ENCODE measurements at places on chromosomes 5 and 9.

GRCh38 chr5:59420596-59420995 lies 472.9 kb downstream of the PDE4D start:
- no peak for DNase-seq

DNA sequence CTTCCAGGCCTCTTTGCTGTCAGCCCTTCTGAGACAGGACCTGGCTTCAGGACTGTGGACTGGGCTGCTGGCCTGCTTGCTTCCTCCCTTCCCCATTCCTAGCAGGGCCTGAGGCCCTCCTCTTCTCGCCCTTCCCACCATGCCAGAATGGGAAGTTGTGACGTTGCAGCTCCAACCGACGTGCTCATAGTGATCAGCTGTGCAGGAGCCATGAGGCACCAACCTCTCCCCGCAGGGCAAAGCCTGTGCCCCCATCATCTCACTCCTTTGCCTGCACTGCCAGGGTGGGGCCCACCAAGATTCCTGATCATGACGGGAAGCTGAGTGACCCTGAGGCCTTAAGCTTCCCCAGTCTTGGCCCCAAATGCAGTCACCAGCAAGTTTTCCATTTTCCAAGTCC lies 45.1 kb upstream of the GARNL3 start:
- no peak for DNase-seq

- DNase-seq, result no peak
These were observed 14.2 kb downstream of the KLF9 start for GRCh38 chr9:70400107-70400892.

DNA sequence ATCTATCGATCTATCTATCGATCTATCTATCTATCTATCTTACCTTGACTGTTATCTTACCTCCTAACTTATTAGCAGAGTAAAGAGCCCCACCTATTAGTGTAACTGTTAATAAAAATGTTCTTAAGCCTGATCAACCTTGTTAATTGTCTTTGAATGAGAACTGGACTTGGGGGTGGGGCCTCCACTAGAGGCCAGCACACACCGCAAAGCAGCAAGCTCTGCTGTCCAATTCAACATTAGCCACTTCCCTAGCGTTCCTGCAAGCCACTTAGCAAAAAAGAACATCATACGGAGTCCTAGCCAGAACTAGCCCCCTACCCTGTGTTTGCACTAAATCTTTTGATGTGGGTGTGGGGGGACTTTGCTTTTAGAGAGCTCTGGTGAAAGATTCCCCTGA lies 515.8 kb downstream of the KDM4C start:
- DNase-seq, result no peak

GRCh38 chr5:18653216-18653752 lies 1019.0 kb downstream of the TAF11L14 start:
- DNase-seq, result no peak

DNA sequence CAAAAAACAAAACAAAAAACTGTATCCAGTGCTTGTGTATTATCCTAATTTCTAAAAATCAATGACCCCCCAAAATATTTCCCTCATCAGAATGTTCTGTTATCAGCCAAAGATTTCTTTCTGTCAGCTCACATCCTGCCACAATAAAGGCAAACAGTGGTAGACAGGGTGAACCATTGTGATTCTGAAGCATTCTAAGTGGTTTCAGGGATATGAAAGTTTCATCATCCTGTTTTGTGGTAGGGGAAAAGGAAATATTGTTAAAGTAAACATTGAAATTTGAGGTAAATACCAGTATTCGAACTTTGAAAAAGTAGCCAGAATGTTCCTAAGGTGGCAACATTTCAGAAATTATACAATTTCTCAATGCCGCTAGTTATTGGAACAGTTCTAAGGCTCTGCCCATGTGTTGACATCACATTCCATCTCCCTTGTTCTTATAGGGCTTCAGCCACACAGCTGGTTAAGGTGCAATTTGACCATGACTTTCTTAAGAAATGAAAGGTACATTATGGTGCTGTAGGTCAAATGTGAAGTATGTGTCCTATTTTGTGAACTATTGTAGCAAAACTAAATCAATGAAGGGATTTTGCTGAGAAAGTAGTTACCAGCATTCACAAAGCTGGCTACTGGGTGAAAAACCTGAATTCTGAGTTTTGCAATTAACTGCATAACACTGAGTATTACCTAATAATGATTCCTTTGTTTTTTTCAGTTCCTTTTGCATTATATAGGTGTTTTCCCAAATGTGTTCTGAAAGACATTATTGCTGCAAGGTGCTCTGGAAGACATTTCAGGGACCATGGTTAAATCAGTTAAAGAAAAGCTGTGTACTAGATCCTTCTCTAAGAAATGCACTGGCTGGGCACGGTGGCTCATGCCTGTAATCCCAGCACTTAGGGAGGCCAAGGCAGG lies 107.6 kb upstream of the RASGRF2 start:
- DNase-seq, result no peak

DNA sequence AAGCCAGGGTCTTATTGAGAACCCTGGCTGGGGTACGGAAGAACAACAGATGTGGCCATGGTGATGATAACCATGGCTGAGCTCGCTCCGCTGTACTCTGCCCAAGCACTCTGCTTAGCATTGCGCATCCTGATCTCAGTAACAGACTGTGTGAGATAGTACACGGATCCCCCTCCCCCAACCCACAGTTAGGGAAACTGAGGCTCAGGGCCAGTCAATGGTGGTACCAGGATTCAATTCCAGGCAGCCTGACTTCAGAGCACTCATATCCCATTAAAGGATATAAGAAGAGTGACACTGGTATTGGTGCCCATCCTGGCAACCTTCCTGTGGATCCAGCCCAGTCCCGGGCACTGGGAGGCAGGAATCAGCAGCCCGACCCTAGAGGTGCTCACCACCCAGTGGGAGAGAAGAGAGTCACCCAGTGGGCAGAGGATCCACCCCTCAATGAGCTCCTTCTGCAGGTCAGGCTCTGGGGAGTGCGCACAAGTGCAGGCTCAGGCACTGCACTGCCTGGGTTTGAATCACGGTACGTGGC lies 26.5 kb upstream of the KIF12 start:
- no peak for DNase-seq

Data from NCI-H2081 (cell line).